Heart left ventricle (tissue), 16 donors: ENCODE measurements at places on chromosomes 7 and 10. TPM values are rescaled to one million over a fixed set of nuclear protein-coding genes. Genes with fewer than 3 reads are reported as not detected.

LRRC17 gene
- 5.0 TPM for total RNA-seq

DNA sequence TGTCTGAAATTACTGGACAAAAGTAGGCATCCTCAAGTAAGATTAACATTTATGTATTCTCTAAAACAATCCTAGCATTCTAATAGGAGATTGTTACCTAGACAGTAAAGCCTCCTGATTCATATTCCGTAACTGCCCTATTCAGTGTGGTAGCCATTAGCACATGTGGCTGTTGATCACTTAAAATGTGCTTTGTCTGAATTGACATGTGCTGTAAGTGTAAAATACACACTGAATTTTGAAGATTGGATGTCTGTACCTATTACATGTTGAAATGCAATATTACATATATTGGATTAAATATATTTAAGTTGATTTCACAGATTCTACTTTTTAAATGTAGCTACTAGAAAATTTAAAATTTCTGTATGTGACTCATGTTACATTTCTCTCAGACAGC lies 14.6 kb downstream of the EDRF1 start:
- H3K27ac ChIP-seq, result no peak overlapping the region
- H3K36me3 ChIP-seq, result peaks cover under 1% of the 10 kb centered on the region
- H3K4me1 ChIP-seq, result no peaks in the 10 kb centered on the region

RNLS gene
- 18.3 TPM for total RNA-seq

GRCh38 chr10:100744136-100744986 lies 1.0 kb upstream of the PAX2 start:
- peaks cover 31% of the 10 kb centered on the region for H3K4me1 ChIP-seq
- H3K27ac ChIP-seq, result no peak overlapping the region
- H3K27me3 ChIP-seq, result peaks cover 78% of the 10 kb centered on the region

PNLIPRP2 gene
- not detected for total RNA-seq

RARRES2 gene
- total RNA-seq, result 108 TPM

GRCh38 chr10:126908225-126908624 lies 3.0 kb downstream of the DOCK1 start:
- peaks cover 32% of the 10 kb centered on the region for H3K4me1 ChIP-seq
- H3K4me3 ChIP-seq, result no peak overlapping the region
- no peak for DNase-seq
- no peaks in the 10 kb centered on the region for H3K27me3 ChIP-seq
- H3K27ac ChIP-seq, result peak overlapping the region; percentile 49
- no peaks in the 10 kb centered on the region for H3K36me3 ChIP-seq

DNA sequence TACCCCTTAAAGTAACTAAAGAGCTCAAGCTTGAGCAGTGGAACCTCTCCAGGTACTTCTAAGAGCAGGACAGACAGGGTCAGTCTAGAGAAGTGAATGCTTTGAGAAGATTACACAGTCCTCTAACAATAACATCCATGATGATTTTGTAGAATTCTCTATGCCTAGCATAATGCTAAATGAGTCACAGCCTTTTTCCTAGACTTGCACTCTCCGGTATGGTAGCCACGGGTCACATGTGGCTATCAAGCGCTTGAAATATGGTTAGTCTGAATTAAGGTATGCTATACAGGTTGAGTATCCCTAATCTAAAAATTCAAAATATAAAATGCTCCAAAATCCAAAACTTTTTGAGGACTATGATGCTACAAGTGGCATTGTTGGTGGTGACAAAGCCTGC lies 166.6 kb upstream of the MKLN1 start:
- H3K4me3 ChIP-seq, result no peak overlapping the region
- DNase-seq, result no peak
- no peaks in the 10 kb centered on the region for H3K27me3 ChIP-seq
- no peak overlapping the region for H3K27ac ChIP-seq

RAMP3 gene
- total RNA-seq, result 38.8 TPM

GPR15LG gene
- total RNA-seq, result not detected

GRCh38 chr10:99720387-99720786 lies 11.5 kb downstream of the COX15 start:
- H3K4me1 ChIP-seq, result no peaks in the 10 kb centered on the region
- no peak overlapping the region for H3K4me3 ChIP-seq
- no peaks in the 10 kb centered on the region for H3K27me3 ChIP-seq
- H3K36me3 ChIP-seq, result peaks cover 100% of the 10 kb centered on the region
- no peak for DNase-seq

DNA sequence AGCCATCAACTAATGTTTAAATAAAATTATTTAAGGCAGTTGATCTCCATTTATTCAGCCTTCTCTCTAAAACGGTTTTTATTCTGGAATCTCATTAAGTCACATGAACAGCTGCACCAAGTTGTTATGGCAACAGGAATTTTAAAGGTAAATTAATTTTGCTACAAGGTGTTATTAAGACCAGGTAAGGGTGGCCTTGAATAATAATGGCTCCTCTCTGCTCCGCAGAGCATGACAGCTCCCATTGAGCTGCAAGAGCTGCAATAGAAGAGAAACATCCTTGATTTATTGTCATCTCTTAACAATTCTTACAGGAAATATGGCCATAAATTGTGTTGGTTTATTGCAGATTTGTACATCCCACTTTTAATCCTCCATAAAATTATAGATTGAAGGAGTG lies 165.8 kb downstream of the KLF6 start:
- no peaks in the 10 kb centered on the region for H3K27me3 ChIP-seq
- H3K36me3 ChIP-seq, result no peaks in the 10 kb centered on the region
- peaks cover 8% of the 10 kb centered on the region for H3K4me1 ChIP-seq
- no peak overlapping the region for H3K27ac ChIP-seq
- DNase-seq, result no peak

GRCh38 chr7:30906515-30907240 lies 5.0 kb upstream of the AQP1 start:
- DNase-seq, result no peak
- H3K4me1 ChIP-seq, result peaks cover 46% of the 10 kb centered on the region
- H3K27me3 ChIP-seq, result no peaks in the 10 kb centered on the region
- peak overlapping the region; percentile 51 for H3K27ac ChIP-seq
- no peak overlapping the region for H3K4me3 ChIP-seq
- no peaks in the 10 kb centered on the region for H3K36me3 ChIP-seq

DNA sequence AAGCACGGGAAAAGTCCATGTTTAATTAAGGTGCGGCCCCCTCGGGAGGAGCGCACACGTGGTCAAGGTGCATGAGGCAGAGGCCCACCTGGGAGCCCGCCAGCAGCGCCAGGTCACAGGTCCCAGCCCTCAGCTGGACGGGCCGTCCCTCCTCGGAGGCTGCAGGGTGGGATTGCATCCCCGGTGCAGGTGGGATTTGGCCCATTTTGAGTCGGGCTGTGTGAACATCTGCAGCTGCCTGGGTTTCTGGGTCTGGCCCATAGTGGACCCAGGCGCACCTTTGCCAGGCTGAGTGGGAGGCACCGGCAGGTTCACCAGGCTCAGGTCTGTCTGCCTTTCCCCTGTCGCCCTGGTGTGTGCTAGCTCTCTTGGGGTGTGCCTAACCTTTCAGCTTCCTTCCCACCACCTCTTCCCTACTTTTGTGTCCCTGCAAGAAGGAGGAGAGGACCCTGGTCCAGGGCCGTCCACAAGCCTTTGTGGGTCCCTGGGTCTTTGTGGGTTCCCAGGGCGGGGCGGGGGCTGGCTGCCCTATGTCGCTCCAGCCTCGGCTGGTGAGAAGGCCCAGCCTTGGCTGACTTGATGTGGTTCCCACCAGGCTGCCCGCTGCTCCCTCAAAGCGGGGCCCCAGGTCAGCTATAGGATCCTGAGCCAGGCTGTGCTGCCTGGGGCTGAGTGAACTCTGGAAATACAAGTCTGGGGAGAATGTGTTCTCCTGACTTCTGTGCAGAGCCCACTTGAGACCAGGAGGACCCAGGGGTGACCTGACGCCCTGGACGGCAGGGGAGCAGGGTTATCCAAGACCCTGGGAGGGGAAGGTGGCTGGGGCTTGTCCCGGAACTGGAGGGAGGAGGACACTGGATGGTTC lies 186.7 kb upstream of the SHH start:
- no peaks in the 10 kb centered on the region for H3K36me3 ChIP-seq
- H3K27me3 ChIP-seq, result peaks cover 16% of the 10 kb centered on the region
- H3K27ac ChIP-seq, result no peak overlapping the region
- no peak overlapping the region for H3K4me3 ChIP-seq
- DNase-seq, result no peak

PHYHIPL gene
- not detected for total RNA-seq

ZNF804B gene
- total RNA-seq, result not detected

DLG5 gene
- 7.8 TPM for total RNA-seq
